ENCODE measurements at places on chromosomes 2 and 18.

DNA sequence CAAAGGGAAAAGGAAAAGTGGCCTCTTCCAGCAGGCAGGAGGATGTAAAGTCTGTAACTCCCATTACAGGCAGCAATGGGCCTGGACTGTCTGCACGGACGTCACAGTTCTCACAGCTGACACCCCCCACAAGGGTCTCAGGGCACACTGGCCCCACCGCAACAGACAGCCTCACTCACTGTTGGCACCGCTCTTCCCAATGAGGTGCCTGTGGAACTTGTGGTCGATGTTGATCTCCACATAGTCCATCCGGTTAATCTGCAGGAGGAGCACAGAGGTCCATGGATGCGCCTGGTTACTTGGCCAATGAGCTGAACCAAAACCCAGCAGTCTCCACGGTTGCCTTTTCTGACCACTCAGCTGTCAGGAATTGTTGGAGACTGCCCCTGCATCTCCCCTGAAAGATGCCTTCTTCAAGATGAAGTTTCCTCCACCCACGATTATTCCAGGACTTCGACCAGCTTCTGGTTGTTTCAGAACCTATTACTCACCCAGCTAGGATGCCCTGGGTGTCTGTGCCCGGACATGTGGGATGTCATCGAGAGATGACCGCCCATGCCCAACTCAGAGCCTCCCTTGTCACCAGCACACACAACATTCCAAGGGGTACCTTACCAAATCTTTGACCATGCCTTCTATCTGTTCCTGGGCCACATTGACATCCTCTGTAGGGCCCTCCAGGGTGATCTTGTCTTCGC lies 62.5 kb downstream of the HDLBP start:
- DNase-seq, result no peak

GRCh38 chr2:76821731-76822130 lies 700.4 kb downstream of the LRRTM4 start:
- no peak for DNase-seq

GRCh38 chr2:67851956-67852824 lies 210.6 kb downstream of the C1D start:
- no peak for DNase-seq

DNA sequence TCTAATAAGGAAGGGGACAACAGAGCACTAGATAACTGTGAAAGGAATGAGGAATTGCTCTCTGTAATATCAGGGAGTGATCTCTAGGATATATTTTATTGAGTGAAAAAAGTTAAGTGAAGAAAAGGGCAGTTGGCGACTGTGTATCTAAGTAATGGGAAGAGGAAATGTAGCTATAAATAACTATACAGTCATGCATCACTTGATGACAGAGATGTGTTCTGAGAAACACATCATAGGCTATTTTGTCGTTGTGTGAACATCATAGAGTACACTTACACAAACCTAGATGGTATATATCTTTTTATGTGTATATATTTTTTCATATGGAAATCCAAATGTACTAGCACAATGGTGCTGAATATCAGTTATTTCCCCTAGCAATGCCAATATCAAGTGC lies 329.3 kb downstream of the TXNL1 start:
- DNase-seq, result no peak

- no peak for DNase-seq
Measured at GRCh38 chr2:85732467-85733120, 21.2 kb upstream of the ATOH8 start.

DNA sequence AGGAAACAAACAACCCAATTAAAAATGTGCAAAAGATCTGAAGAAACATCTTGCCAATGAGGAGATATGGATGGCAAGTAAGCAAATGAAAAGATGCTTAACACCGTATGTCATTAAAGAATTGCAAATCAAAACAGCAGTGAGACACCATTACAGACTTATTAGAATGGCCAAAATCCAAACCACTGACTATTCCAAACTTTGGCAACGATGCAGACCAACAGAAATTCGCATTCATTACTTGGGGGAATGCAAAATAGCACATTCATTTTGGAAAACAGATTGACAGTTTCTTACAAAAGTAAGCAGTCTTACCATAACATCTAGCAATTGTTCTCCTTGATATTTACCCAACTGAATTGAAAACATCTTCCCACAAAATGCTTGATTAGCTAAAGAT lies 1118.7 kb downstream of the SUCLG1 start:
- no peak for DNase-seq

GRCh38 chr2:164910101-164910899 lies 45.0 kb downstream of the SLC38A11 start:
- DNase-seq, result no peak

DNA sequence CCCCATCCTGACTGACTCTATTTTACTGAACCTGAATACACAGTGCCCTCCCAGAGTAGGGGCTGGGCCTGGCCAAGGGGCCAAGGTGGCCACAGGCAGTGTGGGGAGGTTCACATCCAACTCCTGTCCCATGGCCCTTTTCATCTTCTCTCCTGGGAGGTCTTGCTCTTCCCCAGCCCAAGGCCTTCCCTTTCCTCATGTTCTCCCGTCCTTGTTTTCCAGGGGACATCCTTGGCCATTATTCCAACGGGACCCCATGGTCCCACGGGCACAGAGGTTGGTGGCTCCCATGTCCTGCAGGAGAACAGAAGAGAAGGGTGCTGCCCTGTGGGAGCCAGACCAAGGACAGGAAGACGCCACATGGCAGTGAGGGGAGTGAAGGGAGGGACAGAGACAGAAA lies 10.4 kb downstream of the MALL start:
- no peak for DNase-seq

GRCh38 chr2:20077411-20077940 lies 26.0 kb upstream of the LAPTM4A start:
- no peak for DNase-seq

DNA sequence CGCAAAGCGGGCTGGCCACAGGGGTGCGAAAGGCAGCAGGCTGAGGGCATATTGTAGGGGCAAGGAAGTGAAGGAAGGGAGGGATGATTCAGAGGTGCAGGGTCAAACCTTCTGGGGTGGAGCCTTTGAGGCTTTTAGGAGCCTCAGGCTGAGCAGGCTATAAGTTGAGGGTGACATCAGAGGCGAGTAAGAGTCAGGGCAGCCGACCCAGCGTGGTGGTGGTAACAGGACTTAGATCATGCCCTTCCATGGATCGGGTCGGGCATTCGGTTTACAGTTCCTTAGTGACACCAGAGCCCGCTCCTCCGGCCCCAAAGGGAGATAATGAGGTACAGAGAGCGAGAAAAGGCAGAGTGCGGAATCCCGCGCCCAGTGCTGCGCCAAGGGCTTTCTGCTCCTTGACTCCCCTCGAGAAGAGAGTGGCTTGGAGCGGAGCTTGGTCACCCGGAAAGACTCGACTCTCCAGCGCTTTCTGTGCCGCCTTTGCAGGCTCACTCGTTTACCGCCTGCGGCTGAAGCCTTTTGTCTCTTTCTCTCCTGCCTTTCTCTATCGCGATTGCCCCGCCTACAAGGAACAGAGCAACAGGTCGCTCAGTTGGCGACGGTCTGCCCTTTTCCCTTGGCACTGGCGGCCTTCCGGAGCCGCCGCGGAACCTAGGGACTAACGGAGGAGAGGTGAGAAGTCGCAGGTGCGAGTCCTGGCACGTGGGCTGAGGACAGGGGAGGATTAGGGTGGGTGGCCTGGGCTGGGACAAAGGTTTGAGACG lies 720 bp downstream of the LBX2 start:
- DNase-seq, result peak; percentile 54

- DNase-seq, result peak; percentile 91
Measured at GRCh38 chr18:23872701-23873550, 141.6 kb upstream of the TTC39C start.

- DNase-seq, result no peak
Measured at GRCh38 chr2:1482981-1483380, 69.7 kb downstream of the TPO start.

DNA sequence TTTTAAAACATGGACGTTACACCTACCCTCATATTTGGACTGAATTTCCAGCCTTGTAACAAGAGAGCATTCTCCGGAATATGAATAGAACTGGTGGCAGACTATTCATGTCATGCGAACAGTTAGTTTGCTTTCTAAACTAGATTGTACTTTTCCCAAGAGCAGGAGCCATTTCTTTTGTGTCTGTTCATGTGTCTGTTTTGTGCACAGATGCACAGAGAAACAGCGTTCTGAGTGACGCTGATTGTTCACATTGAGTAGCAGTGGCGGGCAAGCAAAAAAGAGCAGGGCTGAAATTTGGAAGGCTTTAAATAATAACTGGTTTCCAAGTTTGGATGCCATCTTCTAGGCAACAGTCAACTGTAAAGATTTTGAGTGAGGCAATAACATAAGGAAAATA lies 200.3 kb downstream of the NRXN1 start:
- DNase-seq, result no peak

DNA sequence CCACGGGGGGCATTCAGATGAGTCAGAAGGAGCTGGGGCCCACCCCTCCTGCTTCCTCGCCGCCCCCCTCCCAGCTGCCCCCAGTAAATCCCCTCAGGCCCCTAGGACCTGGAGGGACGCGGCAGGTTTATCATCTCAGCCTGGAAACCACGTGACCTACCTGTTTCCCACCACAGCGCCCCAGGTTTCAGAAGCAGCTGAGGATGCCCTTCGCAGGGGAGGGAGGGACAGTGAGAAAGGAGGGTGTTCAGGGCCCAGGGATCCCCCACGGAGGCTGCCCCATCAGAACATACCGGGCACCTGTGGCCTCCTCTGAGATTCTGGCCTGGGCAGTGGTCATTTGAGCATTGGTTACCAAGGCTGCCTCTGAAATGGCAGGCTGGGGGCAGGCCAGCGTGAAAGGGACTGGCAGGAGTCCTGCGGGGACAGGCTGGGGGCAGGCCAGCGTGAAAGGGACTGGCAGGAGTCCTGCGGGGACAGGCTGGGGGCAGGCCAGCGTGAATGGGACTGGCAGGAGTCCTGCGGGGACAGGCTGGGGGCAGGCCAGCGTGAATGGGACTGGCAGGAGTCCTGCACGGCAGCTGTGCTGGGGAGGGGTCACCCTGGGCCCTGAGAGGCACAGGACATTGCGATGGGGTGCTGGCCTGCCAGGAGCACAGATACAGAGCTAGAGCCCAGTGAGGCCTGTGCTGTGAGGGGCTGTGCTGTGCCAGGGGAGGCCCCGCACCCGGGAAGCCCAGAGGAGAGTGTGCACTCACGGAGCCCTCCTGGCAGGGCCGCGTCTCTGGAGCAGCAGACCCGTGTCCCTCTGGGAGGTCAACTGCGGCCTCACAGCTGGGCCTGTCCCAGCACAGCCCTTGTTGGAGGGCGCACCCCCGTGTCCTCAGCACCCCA lies 1.6 kb downstream of the NEU4 start:
- DNase-seq, result no peak

DNA sequence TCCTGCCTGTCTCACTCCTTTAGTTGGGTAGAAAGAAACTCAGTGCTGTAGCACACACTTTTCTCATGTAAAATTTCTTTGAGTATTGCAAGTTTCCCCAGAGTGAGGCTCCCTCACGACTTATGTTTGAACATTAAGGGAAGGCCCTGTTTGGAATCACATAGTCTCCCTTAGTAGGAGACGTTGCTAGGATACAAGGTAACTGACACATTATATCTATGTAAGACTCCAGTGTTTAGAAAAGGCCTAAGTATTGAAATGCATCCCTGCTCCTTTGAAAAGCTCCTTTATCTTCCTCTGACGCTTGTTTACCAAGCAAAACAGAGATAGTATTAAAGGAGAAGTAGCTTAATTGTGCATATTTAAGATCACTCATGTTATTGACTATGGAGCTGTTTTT lies 248.2 kb downstream of the PHLPP1 start:
- DNase-seq, result no peak

GRCh38 chr2:7646661-7647060 lies 729.4 kb downstream of the RNF144A start:
- DNase-seq, result no peak

Data from RWPE1 (cell line).